Osteocyte (in vitro differentiated cells): ENCODE measurements at places on chromosomes 4 and X. TPM values are rescaled to one million over a fixed set of nuclear protein-coding genes. Genes with fewer than 3 reads are reported as not detected.

SPARCL1 gene
- total RNA-seq, result 4.0 TPM in 2 replicates

CLIC2 gene
- total RNA-seq, result 0.44 and 0.99 TPM in 2 replicates

MAP7D2 gene
- 0.10 and 0.11 TPM in 2 replicates for total RNA-seq

GAB3 gene
- 0.78 and 1.1 TPM in 2 replicates for total RNA-seq

GPAT3 gene
- not detected in 2 replicates for total RNA-seq

TDO2 gene
- total RNA-seq, result not detected in 2 replicates

CD38 gene
- total RNA-seq, result 0.08 TPM in 1 of 2 replicates, not detected in the other

ZXDA gene
- not detected in 2 replicates for total RNA-seq

CXCL10 gene
- total RNA-seq, result not detected in 2 replicates

CCDC110 gene
- total RNA-seq, result 0.73 and 0.76 TPM in 2 replicates

CSAG3 gene
- total RNA-seq, result not detected in 2 replicates

PPARGC1A gene
- 10.2 and 11.8 TPM in 2 replicates for total RNA-seq

EGFL6 gene
- total RNA-seq, result not detected in 2 replicates

GNRHR gene
- not detected in 2 replicates for total RNA-seq

FSTL5 gene
- total RNA-seq, result 0.11 TPM in 1 of 2 replicates, not detected in the other

IGSF1 gene
- 2.9 and 3.1 TPM in 2 replicates for total RNA-seq

RIPPLY1 gene
- not detected in 2 replicates for total RNA-seq

P2RY4 gene
- 0.27 TPM in 1 of 2 replicates, not detected in the other for total RNA-seq

MAGEC2 gene
- not detected in 2 replicates for total RNA-seq

MAGEA8 gene
- total RNA-seq, result not detected in 2 replicates

AKAP14 gene
- total RNA-seq, result not detected in 2 replicates

CXCL6 gene
- 35.3 and 37.6 TPM in 2 replicates for total RNA-seq

PRR32 gene
- not detected in 2 replicates for total RNA-seq

GPR50 gene
- not detected in 2 replicates for total RNA-seq

GLUD2 gene
- 0.31 and 0.40 TPM in 2 replicates for total RNA-seq

ZFYVE28 gene
- 3.3 and 3.4 TPM in 2 replicates for total RNA-seq

INTS6L gene
- total RNA-seq, result 5.3 and 6.4 TPM in 2 replicates

BMP15 gene
- total RNA-seq, result not detected in 2 replicates

GLRA3 gene
- not detected in 2 replicates for total RNA-seq

CYLC1 gene
- not detected in 2 replicates for total RNA-seq

FGFBP2 gene
- not detected in 2 replicates for total RNA-seq

PHOX2B gene
- not detected in 2 replicates for total RNA-seq

TBC1D19 gene
- 11.8 and 13.5 TPM in 2 replicates for total RNA-seq

ATP8A1 gene
- total RNA-seq, result 2.4 and 3.2 TPM in 2 replicates

ADRA2C gene
- total RNA-seq, result 0.26 and 0.32 TPM in 2 replicates

SSX4 gene
- total RNA-seq, result not detected in 2 replicates

EDNRA gene
- total RNA-seq, result 181 and 195 TPM in 2 replicates

USP17L10 gene
- not detected in 2 replicates for total RNA-seq

TKTL2 gene
- not detected in 2 replicates for total RNA-seq

DCUN1D4 gene
- total RNA-seq, result 50.8 and 52.3 TPM in 2 replicates

FMR1NB gene
- not detected in 2 replicates for total RNA-seq

YIPF6 gene
- total RNA-seq, result 38.5 and 40.0 TPM in 2 replicates

FGF13 gene
- total RNA-seq, result not detected in 2 replicates

ARHGAP4 gene
- 4.9 and 5.3 TPM in 2 replicates for total RNA-seq

PPEF2 gene
- total RNA-seq, result not detected in 2 replicates

C4orf51 gene
- total RNA-seq, result not detected in 2 replicates

PAGE2B gene
- not detected in 2 replicates for total RNA-seq
